GM12878 (cell line): ENCODE measurements at places on chromosomes 6 and 20.

- DNase-seq = no peak
Measured at GRCh38 chr20:24656391-24656790, 187.0 kb downstream of the SYNDIG1 start.

DNA sequence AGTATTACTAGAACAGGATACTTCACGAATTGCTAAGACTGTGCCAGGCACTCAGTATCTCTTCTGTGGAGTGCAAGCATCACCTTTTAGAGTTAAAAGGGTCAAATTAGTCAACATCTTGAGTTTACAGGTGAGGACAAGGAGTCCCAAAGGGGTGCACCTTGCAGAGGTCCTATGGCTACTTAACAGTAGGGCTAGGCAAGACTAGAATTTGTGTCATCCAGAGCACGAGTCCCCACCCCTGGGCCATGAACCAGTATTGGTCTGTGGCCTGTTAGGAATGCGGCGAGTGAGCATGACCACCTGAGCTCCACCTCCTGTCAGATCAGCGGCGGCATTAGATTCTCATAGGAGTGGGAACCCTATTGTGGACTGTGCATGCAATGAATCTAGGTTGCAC lies 10.5 kb upstream of the DSTN start:
- DNase-seq = no peak

DNA sequence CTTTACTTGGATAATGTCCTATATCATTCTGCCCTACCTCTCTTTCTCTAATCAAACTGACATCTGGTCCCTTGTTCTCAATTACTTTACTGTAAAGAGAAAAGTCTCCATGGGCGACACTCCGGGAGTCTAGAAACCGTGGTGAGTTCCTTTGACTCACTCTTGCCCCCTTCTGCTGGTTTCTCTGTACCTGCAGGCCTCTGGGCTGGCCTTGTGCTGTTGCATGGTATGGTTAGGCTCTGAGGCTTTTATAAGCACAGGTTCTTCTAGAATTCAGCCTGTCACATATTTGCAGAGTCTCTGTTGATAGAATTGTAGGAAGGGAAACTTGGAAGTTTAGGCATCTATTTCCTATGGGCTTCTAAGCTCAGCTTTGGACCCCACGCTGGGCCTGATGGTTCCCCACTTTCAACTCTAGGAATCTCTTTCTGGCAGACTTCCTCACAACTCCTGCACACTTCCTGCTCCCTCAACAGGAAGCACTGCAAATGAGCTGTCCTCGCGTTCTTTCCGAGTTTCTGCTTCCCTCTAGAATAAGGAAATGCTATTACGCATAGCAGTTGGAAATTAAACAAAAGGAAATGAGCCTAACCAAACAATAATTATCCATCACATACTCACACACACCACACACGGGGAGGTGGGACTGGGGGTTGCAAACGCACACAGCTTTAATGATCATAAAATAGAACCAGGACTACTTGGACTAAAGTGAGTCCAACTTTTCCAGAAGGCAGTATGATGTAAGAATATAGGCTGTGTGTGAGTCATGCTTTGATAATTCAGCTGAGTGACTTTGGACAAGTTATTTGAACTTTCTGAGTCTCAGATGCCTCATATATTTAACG lies 683.3 kb downstream of the QKI start:
- no peak for DNase-seq

DNA sequence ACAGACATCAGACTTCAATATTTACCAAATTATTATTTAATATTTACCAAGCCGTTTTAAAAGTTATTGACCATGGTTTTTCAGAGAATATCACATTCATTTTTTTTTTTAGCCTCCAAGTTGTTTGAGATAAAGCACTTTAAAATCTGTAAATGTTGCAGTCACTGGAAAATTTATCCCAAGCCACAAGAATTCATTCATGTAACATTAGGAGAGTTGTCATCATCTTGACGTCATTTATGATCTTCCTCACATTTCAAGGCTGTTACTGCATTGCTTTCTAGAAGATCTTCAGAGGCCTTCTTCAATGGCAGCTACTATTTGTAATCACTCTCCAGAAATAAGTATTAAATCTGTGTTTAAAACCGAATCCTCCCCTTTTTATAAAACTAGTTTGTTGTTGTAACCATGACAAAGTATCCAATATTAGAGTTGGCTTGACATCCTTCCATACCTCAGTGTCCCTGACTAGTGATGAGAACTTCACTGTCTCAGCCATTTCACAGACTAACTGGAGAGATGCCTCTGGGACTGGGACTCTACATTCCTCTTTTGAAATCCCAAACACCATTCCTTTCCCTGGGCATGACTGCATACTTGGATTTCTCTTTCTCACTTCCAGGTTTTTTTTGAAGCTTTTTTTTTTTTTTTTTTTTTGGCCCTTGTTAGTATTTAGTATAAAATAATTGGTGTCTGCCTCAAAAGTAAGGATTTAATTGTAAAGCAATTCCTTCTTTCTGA lies 100.1 kb downstream of the ZFAND3 start:
- no peak for DNase-seq

GRCh38 chr6:53360093-53360912 lies 11.6 kb upstream of the ELOVL5 start:
- no peak for DNase-seq

- no peak for DNase-seq
Measured at GRCh38 chr20:57436223-57436545, 45.0 kb downstream of the RBM38 start.

DNA sequence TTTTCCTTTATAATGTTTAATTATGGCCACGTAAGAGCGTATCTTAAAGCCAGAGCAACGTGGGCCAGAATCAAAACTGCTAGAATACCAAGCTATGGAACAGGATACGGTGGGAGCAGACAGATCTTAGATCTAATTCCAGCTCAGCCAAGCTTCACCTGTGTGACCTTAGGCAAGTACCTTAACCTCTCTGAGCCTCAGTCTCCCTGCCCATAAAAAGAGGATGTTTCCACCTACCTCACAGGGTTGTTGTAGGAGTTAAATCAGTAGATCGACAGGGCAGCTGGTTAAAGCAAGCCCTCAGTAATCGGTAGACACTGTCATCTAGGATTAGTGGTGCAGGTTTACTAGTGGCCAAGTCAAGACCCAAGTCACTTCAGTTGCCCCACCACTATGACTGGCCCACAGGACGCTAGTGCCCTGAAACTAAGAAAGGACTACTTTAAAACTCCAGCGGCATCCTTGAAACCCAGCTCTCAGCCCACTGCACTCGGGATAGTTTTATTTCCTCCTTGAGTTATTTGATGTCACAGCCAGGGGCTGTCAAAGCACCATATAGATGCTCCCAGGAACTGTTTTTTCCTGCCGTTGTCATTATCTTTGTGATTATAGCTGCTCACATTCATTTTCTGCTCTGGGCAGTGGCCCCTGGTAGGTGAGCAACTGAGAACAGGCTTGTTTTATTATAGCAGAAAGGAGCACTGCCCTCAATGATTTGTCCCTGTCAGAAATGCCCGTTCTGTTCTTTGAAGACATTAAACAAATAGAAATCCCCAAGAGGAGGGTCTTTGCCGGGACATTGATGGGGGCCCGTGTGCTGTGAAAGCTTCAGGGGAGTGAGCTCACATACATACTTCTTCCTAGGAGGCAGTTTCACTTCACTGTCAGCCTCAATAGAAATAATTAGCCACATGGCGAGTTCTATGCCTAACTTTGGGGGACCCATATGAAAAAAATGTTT lies 63.1 kb downstream of the ISM1 start:
- no peak for DNase-seq
